ENCODE measurements at places on chromosomes 7 and 10. TPM values are rescaled to one million over a fixed set of nuclear protein-coding genes. Genes with fewer than 3 reads are reported as not detected.

The ZC3HAV1L gene
- total RNA-seq = 6.4 TPM

The GIMAP2 gene
- total RNA-seq = 33.0 TPM

The WIPF3 gene
- 0.67 TPM for total RNA-seq

The INHBA gene
- total RNA-seq = 70.2 TPM

The TAS2R4 gene
- total RNA-seq = 2.2 TPM

The FEZF1 gene
- total RNA-seq = not detected

The OR2A12 gene
- total RNA-seq = not detected

The WNT16 gene
- total RNA-seq = not detected

The CHN2 gene
- total RNA-seq = 14.4 TPM

The GJD4 gene
- total RNA-seq = not detected

DNA sequence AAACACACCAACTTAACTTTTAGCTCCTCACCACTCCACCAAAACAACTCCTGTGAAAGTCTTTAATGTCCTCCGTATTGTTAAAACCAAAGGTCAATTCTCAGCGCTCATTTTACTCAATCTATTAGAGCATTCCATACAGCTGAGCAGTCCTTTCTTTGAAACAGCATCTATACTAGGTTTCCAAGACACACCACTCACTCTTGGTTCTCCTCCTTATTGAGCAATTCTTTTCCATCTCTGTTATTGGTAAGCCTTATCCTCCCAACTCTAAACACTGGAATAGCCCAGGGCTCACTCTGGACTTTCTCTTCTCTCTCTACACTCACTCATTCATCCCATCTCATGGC, 34.9 kb downstream of the COA1 start:
- no peaks in the 10 kb centered on the region for H3K27me3 ChIP-seq
- DNase-seq = no peak
- H3K4me3 ChIP-seq = no peak overlapping the region

DNA sequence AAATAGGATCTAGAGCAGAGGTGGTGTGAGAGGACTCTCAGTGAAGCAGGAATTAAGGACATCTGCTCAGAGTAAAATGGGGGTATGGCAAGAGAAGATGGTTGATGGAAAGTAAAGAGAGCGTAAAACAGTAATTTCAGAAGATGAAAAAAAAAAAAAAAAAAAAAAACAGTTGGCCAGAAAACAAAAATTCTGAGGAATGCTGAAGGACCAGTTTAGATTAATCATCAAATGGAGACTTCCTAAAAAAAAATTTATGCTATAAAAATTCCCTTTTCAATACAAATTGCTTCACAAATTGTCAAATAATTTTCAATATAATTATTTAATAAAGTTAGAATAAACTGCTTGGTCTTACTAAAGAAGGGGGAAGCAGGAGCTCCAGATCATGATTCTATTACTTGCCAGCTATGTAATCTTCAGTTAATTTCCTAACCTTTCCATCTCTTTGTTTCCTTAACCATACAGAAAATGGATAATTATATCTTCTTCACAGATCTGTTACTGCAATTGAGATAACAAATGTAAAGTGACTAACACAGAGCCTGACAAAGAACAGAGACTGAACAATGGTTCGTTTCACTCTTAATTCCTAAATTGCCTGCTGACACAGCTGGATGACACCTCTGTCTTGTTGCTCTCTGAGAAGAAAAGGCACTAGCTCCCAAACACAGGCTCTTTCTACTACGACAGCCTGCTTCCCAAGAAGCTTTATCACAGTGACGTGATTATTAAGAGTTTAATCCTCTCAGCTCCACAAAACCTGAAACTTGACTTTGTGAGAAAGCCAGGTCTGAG, 64.9 kb upstream of the GPR22 start:
- no peak for DNase-seq
- H3K27ac ChIP-seq = no peak overlapping the region
- no peak overlapping the region for H3K4me3 ChIP-seq
- H3K27me3 ChIP-seq = no peaks in the 10 kb centered on the region
- no peaks in the 10 kb centered on the region for H3K4me1 ChIP-seq

DNA sequence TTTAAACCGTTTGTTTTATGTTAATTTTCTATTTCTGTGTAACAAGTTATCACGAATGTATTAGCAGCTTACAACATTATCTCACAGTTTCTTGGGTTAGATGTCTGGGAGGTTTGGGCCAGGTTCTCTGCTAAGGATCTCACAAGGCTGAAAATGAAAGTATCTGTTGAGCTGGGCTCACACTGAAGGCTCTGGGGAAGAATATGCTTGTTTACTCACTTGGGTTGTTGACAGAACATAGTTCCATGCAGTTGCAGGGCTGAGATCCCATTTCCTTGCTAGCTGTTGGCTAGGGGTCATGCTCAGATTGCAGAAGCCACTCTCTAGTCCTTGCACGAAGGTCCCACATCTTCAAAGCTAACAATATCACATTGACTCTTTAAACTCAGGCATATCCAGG, 266.6 kb upstream of the GNAI1 start:
- no peak overlapping the region for H3K4me3 ChIP-seq
- no peaks in the 10 kb centered on the region for H3K4me1 ChIP-seq
- no peaks in the 10 kb centered on the region for H3K27me3 ChIP-seq
- H3K36me3 ChIP-seq = no peaks in the 10 kb centered on the region

- no peak overlapping the region for H3K27ac ChIP-seq
- H3K27me3 ChIP-seq = no peaks in the 10 kb centered on the region
- no peaks in the 10 kb centered on the region for H3K36me3 ChIP-seq
- no peak overlapping the region for H3K4me3 ChIP-seq
- DNase-seq = no peak
- no peaks in the 10 kb centered on the region for H3K4me1 ChIP-seq
These were observed 194.4 kb upstream of the PRSS1 start for GRCh38 chr7:142554560-142555532.

DNA sequence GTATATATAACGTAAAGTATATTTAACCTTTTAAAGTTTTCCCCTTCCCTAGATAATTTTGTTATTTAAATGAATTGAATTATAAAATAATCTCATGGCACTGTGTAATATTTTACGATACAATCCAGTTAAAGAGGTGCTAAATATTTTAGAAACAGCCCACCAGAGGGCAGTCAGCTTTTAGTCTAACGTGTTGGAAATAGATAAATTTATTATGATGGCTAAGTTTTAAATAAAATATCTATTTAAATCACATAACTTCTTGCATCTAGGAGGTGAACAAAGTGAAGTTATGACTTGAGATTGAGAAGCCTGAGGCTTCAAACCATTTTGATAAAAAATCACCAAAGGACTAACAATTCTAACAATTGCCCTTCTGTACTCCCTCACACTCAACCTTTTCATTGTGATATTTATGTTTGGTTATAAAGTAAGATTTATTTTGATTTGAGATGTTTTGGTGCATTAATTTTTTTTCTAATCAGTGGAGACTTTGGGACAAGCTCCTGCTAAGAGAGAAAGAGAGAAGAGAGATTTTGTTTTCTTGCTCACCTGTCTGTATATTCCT, 171.5 kb upstream of the SP4 start:
- DNase-seq = no peak
- H3K27me3 ChIP-seq = peaks cover 48% of the 10 kb centered on the region
- H3K4me3 ChIP-seq = no peak overlapping the region
- no peaks in the 10 kb centered on the region for H3K4me1 ChIP-seq
- H3K27ac ChIP-seq = no peak overlapping the region

DNA sequence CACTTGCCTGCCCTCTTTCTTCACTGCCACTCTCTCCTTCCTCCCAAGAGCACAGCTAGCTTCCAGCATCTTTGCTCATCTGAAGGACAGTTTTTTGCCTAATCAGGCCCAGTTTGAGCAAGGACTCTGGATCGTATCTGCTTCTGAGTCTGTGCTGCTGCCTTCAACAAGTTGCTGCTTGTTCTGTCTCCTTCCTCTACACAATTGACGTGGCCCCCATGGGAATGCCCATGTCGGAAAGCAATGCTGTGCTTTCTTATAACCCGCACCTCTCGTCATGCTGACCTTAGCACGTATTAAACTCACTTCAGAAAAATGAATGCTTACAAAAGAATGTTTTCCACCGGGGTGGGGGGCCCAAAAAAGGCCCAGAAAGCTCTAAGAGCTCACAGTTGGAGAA, 324.7 kb upstream of the C7orf33 start:
- peaks cover 2% of the 10 kb centered on the region for H3K27me3 ChIP-seq
- no peaks in the 10 kb centered on the region for H3K36me3 ChIP-seq
- H3K4me3 ChIP-seq = no peak overlapping the region
- H3K27ac ChIP-seq = no peak overlapping the region
- peaks cover 8% of the 10 kb centered on the region for H3K4me1 ChIP-seq
- DNase-seq = no peak

GRCh38 chr7:35617041-35617440, 77.9 kb downstream of the HERPUD2 start:
- H3K36me3 ChIP-seq = no peaks in the 10 kb centered on the region
- H3K27ac ChIP-seq = no peak overlapping the region
- no peaks in the 10 kb centered on the region for H3K27me3 ChIP-seq
- H3K4me3 ChIP-seq = no peak overlapping the region

DNA sequence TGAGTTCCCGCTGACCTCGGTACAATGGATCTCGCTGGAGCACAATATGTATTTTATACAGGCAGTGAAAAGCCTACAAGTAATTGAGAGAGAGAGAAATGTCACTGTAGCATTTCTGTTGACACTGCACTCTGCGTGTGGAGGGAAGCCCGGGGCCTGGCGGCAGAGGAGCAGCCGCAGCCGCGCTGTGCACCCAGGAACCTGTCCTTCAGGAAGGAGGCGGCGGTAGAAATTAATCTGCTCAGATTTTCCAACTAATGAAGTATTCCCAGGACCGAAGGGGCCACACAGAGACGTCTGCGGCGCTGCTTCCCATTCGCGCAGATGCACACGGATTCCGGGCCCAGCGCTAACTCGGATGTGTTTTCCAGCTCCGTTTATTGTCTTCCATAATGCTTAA, 170.1 kb downstream of the EBF3 start:
- DNase-seq = no peak
- no peak overlapping the region for H3K4me3 ChIP-seq
- H3K4me1 ChIP-seq = no peaks in the 10 kb centered on the region
- no peak overlapping the region for H3K27ac ChIP-seq
- no peaks in the 10 kb centered on the region for H3K36me3 ChIP-seq
- H3K27me3 ChIP-seq = no peaks in the 10 kb centered on the region

- DNase-seq = no peak
- no peaks in the 10 kb centered on the region for H3K4me1 ChIP-seq
- H3K36me3 ChIP-seq = no peaks in the 10 kb centered on the region
- H3K4me3 ChIP-seq = no peak overlapping the region
These were observed 134.4 kb upstream of the LYZL2 start for GRCh38 chr10:30763918-30764317.

DNA sequence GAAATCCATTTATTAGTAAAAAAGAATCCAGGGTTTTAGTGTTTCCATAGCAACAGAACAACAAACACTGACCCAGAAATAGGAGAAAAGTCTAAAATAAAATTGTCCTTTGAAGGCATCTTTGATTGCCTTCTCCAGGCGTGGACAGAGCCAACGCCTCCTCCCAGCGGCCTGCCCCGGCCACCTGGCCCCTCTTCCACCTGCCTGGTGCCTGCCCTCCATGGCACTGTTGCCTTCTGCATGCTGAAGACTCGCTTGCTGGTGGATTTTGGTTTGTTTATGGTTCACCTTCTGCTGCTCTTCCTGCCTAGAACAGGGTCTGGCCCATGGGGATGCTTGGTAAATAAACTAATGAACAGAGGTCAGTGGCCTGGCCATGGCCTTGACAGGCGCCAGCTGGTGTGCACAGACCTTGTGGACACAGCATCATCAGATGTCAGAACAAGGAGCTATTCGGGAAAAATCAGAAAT, 107.4 kb downstream of the DYNC2I1 start:
- H3K4me1 ChIP-seq = no peaks in the 10 kb centered on the region
- peaks cover 6% of the 10 kb centered on the region for H3K27me3 ChIP-seq
- DNase-seq = no peak

DNA sequence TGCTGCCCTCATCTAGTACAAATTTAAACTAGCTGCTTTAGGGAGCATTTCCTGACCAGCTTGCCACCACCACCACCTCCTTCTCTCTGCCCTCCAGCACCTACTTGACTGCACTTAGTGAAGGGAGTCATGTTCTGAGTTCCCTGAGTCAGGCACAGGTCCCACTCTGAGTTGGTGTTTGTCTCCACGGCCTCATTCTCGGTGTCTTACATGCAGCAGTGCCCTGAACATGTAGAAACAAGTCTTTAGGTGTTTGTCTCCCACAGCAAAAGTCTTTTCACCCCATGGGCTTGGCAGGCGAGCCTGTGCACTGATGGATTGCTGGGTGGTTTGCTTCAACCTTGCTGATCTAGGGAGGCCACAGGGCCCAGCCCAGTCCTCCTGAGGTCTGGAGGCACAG, 16.9 kb downstream of the TSPAN14 start:
- H3K27me3 ChIP-seq = no peaks in the 10 kb centered on the region
- peaks cover 93% of the 10 kb centered on the region for H3K4me1 ChIP-seq
- peak overlapping the region; percentile 58 for H3K27ac ChIP-seq
- peaks cover 35% of the 10 kb centered on the region for H3K36me3 ChIP-seq

- H3K4me1 ChIP-seq = peaks cover 12% of the 10 kb centered on the region
- no peaks in the 10 kb centered on the region for H3K36me3 ChIP-seq
- H3K27ac ChIP-seq = no peak overlapping the region
- DNase-seq = no peak
- H3K27me3 ChIP-seq = no peaks in the 10 kb centered on the region
- H3K4me3 ChIP-seq = no peak overlapping the region
These were observed 136.7 kb downstream of the CELF2 start for GRCh38 chr10:11154333-11154732.

- H3K27ac ChIP-seq = no peak overlapping the region
- H3K4me1 ChIP-seq = no peaks in the 10 kb centered on the region
- H3K27me3 ChIP-seq = peaks cover 47% of the 10 kb centered on the region
- DNase-seq = peak; percentile 10
- no peak overlapping the region for H3K4me3 ChIP-seq
These were observed 58.8 kb downstream of the INSIG1 start for GRCh38 chr7:155356323-155357105.

- no peaks in the 10 kb centered on the region for H3K4me1 ChIP-seq
- no peaks in the 10 kb centered on the region for H3K36me3 ChIP-seq
- no peak overlapping the region for H3K4me3 ChIP-seq
- no peak for DNase-seq
These were observed 495.2 kb downstream of the TCERG1L start for GRCh38 chr10:130816116-130816901.

GRCh38 chr7:27680610-27681009, 17.9 kb upstream of the HIBADH start:
- H3K4me1 ChIP-seq = no peaks in the 10 kb centered on the region
- no peaks in the 10 kb centered on the region for H3K27me3 ChIP-seq
- no peak overlapping the region for H3K27ac ChIP-seq
- no peaks in the 10 kb centered on the region for H3K36me3 ChIP-seq
- DNase-seq = no peak
- H3K4me3 ChIP-seq = no peak overlapping the region

- H3K36me3 ChIP-seq = no peaks in the 10 kb centered on the region
- DNase-seq = no peak
- no peak overlapping the region for H3K27ac ChIP-seq
- no peak overlapping the region for H3K4me3 ChIP-seq
- H3K27me3 ChIP-seq = no peaks in the 10 kb centered on the region
- no peaks in the 10 kb centered on the region for H3K4me1 ChIP-seq
These were observed 373.7 kb upstream of the MKI67 start for GRCh38 chr10:128499956-128500355.

DNA sequence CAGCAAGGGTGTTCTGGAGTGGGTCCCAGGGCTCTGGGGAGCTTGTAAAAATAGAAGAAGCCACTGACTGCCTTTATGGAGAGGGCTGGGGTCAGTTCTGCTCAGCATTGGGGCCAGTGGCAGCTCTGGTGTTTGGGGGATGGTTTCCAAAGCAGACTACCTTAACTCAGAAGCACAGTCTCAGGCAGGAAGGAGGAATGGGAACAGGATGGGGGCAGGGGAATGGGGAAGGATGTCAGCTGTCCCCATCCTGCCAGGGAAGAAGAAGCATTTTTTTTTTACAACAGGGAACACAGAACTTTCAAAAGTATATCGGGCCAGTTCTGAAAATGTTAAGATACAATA, 28.8 kb downstream of the TSPAN15 start:
- H3K27me3 ChIP-seq = no peaks in the 10 kb centered on the region
- no peak for DNase-seq
- H3K4me1 ChIP-seq = peaks cover 44% of the 10 kb centered on the region
- H3K4me3 ChIP-seq = no peak overlapping the region
- no peaks in the 10 kb centered on the region for H3K36me3 ChIP-seq
- peak overlapping the region; percentile 55 for H3K27ac ChIP-seq

Data from upper lobe of right lung (tissue), 1 donor.